ENCODE measurements at places on chromosomes 4 and X.

- H3K4me3 ChIP-seq: no peak overlapping the region
- H3K4me1 ChIP-seq: no peaks in the 10 kb centered on the region
- H3K27me3 ChIP-seq: no peaks in the 10 kb centered on the region
- H3K27ac ChIP-seq: no peak overlapping the region
- no peak for DNase-seq
These were observed 410.2 kb upstream of the CT83 start for GRCh38 chrX:116872931-116873330.

DNA sequence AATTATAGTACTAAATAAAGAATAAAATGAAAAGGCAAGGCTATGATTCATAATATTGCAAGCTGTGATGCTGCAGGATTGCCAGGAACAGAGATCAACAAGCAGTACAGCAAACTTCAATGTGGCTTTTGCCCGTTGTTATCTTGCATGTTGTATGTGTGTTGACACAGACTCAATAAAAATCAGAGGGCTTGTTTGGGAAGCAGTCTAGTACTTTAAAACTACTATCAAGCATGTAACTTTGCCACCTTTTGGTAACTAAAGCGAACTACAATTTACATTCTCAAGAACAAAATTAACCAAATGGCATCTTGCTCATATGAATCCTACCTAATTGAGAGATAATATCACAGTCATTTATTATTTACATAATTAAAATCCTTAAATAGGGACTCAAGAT, 79.8 kb upstream of the GPM6A start:
- no peak overlapping the region for H3K27ac ChIP-seq
- DNase-seq: peak; percentile 25
- no peaks in the 10 kb centered on the region for H3K4me1 ChIP-seq
- H3K4me3 ChIP-seq: no peak overlapping the region
- no peaks in the 10 kb centered on the region for H3K36me3 ChIP-seq

- no peaks in the 10 kb centered on the region for H3K36me3 ChIP-seq
- H3K27me3 ChIP-seq: no peaks in the 10 kb centered on the region
- no peaks in the 10 kb centered on the region for H3K4me1 ChIP-seq
- H3K4me3 ChIP-seq: no peak overlapping the region
- DNase-seq: peak; percentile 14
- no peak overlapping the region for H3K27ac ChIP-seq
These were observed 33.8 kb upstream of the SPANXN1 start for GRCh38 chrX:145213504-145213903.

DNA sequence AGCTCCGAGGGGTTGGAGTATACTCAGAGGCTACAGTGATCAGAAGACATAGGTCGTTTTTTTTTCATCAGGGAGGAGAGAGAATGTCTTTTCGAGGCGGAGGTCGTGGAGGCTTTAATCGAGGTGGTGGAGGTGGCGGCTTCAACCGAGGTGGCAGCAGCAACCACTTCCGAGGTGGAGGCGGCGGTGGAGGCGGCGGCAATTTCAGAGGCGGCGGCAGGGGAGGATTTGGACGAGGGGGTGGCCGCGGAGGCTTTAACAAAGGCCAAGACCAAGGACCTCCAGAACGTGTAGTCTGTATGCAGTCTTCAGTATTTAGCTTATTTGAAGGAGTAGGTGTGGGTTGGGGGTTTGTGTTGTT, 500 bp downstream of the GAR1 start:
- peaks cover 15% of the 10 kb centered on the region for H3K4me1 ChIP-seq
- peak overlapping the region; percentile 65 for H3K4me3 ChIP-seq
- peak overlapping the region; percentile 88 for H3K27ac ChIP-seq
- DNase-seq: no peak
- no peaks in the 10 kb centered on the region for H3K27me3 ChIP-seq

- no peaks in the 10 kb centered on the region for H3K36me3 ChIP-seq
- no peak for DNase-seq
- no peak overlapping the region for H3K27ac ChIP-seq
- no peaks in the 10 kb centered on the region for H3K4me1 ChIP-seq
- H3K27me3 ChIP-seq: no peaks in the 10 kb centered on the region
These were observed 243.2 kb downstream of the RASL11B start for GRCh38 chr4:53105313-53105712.
